ENCODE measurements at places on chromosomes 5 and 9.

DNA sequence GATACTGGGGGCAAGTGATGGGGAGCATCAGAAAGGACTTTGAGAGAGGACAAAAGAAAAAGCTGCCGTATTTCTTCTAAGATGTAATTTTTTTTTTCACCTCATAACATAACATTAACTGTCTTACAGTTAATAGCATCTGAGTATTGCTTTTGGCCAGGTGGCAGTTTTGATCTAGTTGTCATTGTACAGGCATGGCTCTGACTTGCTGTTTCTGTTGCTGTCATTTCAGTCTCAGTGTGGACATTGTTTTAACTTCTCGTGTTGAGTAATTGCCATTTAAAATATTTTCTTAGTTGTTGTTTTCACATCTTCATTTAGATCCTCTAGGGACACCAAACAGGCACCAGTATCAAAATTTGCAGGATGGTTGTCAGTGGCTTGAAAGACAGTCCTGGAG lies 12.4 kb downstream of the SMAD5 start:
- no peak for DNase-seq

- DNase-seq, result no peak
These were observed 40.9 kb downstream of the NFIB start for GRCh38 chr9:14272927-14273528.

GRCh38 chr5:74161170-74161569 lies 479.4 kb downstream of the ENC1 start:
- DNase-seq, result no peak

DNA sequence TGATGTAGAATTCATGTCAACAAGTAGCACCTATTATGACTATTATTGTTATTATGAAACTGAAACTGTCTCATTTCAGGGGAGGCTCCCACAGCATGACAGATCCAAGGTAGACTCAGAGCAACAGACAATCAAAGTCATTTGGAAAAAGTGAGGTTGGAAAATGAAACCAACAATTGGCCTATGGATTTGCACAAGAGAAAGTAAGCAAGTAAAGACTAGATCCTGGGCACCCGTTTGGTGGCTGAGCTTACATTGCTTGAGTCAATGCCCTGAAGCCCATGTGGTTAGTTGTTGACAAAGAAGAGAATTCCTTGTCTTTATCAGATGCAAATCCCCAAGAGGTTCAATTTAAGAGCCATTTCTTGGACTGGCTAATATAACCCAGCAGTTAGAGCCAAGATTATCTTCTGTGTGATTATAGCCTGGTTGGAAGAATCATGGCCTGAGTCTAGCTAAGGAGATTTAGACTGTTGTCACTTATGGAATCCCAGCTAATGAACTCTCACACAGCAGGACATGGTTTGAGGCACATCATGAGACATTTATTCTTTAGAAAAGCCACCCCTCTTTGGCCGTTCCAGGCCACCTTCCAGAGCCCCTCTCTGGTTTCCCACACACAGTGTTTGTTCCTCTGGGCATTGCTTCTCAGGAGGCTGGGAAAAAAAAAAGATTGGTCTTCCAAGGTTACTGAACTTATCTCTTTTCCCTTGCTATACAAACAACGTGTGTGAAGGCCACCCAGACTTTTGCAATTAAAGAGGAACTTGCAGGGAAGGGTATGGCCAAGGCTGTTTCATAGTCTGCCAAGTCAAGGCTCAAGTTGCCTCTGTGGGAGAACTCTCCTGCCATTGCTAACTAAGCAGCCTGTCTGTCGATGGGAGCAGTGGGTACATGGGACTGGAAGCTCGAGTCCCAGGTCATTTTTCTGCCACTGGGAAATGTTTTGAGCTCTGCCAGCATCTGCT lies 399.5 kb downstream of the ENC1 start:
- DNase-seq, result no peak

GRCh38 chr9:22052376-22052945 lies 43.4 kb upstream of the CDKN2B start:
- peak; percentile 36 for DNase-seq

DNA sequence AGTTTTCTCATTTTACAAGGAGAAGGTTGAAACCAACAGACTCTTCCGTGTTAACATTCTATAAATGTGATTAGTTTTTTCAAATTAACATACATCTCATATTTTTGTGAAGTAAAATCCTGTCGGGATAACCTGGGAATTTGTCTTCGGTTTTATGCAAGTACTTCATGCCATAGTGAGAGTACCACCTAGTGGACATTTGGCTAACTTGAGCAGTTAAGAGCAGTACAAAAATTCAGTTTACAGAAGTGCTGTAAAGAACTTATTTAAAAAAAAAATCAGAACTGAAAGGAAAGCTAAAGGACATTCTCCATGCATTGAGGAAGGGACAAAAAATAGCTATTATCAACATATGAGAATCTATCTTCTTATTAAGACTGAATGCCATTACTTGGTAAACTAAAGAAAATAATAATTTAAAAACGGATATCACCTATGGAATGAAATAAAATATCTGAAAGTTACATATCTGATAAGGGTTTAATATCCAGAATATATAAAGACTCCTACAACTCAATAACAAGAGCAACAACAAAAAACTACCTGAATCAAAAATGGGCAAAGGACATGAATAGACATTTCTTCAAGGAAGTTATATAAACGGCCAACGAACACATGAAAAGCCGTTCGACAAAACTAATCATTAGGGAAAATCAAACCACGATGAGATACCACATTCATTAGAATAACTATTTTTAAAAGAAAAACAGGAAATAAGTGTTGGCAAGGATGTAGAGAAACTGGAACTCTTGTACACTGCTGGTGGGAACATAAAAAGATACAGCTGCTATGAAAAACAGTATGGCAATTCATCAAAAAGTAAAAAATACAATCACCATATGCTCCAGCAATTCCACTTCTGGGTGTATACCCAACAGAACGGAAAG lies 117.0 kb upstream of the GNA14 start:
- peak; percentile 17 for DNase-seq

- DNase-seq, result no peak
These were observed 54.4 kb upstream of the MEF2C start for GRCh38 chr5:88937406-88937805.

DNA sequence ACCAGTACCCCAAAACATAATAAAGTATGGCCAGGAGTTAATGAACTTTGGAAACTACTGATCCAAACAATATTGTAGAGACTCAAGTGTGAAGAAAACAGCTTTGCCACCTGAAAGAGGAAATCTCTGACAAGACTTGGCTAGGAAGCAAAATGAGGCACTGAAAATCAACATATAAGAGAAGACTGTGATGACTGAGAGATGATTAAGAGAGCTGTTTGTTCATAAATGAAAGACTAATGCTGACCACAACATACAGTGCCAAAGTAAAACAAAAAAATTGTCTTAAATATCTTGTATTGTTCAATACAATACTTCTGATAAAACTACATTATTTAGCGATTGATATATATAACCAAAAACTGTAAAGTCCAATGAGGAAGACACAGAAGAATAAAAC lies 7.2 kb downstream of the RC3H2 start:
- DNase-seq, result no peak

DNA sequence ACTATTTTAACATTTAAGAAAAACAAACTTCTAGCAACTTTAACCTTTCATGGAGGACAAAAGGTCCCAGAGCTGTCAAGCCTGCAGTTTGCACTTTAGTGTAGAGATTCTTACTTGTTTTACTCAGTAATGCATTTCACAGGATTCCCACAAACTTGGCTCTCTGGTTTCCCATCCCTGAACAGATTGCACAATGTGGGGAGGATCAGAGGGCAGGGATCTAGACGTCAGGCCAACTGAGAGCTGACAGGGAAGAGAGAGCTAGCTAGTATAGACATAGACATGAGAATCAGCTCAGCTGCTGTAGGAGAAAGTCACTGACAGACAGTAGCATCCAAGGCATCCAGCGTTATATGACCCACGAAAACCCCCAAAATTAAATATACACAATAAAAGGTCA lies 20.9 kb upstream of the BNIP1 start:
- DNase-seq, result no peak

DNA sequence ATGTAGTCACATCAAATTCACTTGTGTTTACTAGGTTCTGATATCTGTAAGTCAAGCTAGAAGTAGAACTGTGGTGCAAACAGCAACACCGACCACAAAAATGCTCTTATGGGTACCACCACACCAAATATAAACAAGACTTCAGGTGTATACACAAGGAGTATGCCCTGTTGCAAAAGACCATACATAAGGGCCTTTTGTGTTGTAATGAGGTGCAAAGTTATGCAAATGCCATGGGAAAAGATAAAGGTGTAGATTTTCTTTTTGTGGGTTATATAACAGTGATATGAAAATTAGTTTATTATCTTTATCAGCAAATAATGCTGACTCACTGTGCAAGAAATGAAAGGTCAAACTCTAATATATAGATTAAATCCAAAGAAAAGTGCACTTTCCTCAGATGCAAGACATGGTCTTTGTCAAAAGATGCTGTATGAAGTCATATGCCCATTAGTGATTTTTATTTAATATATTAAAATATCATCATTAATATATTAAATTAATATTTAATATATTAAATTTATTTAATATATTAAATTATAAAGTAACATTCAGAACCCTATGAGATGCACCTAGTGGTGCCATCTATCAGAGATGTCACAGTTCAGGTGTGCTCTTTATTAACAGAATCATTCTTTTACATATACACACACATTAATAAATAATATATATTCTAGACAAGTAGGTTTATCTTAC lies 26.7 kb upstream of the ALDH1A1 start:
- DNase-seq, result no peak

DNA sequence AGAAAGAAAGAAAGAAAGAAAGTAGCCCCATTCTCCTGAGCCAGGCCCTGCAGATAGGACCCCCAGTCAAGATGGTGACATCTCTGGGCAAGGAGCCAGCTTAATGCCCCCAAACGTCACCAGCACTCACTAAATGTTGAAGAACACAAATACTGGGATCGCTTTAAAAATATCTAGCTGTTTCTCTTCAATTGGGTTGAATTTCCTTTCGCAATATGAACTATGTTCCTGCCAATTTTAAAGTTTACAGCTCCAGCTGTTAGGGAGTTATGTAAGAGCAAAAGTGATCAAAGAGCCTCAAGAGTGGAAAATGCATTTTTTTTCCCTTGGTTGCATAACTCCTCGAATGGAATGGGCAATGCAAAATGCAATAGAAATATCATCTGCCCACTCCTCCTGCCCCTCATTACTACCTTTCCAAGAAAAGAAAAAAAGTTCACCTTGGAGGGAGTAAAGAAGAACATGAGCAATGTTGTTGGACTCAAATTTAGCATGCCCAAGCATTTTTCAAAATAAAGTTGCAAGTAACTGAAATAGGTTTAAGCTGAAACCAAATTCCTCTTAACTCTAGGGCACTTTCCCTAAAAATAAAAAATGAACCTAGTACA lies 244.2 kb upstream of the PIK3R1 start:
- DNase-seq, result no peak

- DNase-seq, result no peak
These were observed 17.8 kb downstream of the BOD1 start for GRCh38 chr5:173598686-173599085.

GRCh38 chr5:164207646-164208045 lies 702.2 kb downstream of the MAT2B start:
- no peak for DNase-seq

DNA sequence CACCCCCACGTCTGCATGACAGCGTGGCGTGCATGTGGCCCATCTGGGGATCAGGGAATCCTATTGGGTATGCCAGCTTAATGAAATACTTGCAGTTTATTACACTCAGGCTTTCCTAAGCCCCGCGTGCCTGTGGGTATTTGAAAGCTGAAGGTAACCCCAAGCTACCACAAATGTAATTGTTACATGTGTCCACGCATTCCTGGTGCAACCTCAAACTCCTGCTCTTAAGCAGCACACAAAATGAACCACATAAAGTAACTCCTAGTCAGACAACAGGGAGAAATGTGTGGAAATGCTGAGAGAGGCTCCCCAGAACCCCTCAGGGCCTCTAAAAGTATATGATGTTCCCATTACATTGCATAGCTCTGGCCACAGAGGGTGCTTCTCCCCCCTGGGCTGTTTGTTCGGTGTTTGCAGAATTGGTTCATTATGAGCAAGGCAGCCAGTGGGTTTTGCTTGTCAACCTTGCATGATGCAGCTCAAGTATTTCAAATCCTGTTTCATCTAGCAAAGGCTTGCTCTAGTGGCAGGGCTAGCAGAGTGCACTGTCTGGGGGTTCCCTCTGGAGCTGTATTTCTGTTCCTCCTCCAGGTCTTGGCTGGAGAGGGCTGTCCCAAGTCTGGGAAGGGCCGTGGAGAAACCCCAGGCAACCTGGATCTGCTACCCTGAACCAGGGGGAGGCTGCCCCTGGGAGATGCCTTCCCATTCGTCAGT lies 1.8 kb upstream of the DCANP1 start:
- DNase-seq, result no peak

DNA sequence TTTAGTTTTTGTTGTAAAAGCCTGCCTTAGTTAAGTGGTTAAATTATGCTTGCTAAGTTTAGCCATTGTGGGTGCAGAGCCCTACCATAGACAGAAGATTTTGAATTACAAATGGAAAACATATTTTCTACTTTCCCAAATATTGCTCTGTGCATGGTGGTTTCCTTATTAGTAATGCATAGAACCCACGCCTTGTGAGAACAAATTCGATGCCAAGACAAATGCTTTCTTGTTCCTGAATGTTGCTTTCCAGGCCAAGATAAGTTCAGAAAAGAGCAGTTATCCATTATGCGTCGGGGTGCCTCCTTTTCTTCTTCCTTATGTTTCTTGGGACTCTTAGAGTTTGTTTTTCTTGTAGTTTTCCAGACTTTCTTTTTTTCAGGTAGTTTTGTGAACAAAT lies 31.0 kb upstream of the GARNL3 start:
- DNase-seq, result no peak

DNA sequence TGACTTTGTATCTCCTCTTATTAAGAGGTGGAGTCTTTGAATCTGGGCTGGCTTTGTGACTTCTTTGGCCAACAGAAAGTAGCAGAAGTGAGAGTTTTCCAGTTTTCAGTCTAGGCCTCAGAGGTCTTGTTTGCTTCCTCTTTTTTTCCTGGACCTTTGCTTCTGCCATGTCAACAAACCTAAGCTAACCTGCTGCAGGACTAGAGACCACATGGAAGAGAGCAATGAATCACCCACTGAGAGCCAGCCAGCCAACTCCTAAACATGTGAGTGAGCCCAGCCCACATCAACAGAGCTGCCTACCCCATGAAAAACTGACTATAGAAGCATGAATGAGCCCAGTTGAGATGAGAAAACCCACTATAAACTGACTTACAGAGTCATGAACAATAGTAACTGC lies 29.9 kb downstream of the MRPL22 start:
- DNase-seq, result no peak

GRCh38 chr5:31983851-31984250 lies 190.3 kb downstream of the GOLPH3 start:
- no peak for DNase-seq

DNA sequence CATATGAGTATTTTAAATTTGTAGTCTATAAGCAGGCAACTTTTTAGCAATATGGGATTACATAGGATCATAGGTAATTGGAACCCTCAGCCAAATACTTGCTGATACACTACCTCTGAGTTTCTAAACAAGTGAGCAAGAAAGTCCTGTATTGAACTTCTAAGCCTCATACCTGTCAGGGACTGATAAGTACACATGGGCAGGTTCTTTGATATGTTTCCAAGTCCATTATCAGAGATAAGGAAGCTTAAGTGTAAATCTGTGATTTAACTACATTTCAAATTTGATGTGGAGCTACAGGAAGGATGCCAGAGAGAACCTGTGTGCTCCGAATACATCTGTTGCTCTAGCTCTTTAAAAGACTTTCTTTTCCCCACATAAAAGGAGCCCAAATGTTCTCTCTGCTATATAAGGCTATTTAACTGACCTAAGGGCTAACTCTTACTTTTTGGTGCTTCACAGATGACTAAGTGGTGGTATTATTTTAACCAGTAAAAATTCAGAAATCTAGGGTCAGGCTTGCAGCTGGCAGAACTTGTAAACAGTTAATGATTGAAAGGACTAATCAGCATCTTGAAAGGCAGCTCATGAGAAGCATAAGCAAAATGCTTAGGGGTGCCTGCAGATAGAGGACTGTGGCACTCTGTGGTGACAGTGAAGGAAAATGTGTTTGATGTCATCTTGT lies 228.6 kb downstream of the NR3C1 start:
- DNase-seq, result no peak
